ENCODE measurements at places on chromosomes 4 and X.

DNA sequence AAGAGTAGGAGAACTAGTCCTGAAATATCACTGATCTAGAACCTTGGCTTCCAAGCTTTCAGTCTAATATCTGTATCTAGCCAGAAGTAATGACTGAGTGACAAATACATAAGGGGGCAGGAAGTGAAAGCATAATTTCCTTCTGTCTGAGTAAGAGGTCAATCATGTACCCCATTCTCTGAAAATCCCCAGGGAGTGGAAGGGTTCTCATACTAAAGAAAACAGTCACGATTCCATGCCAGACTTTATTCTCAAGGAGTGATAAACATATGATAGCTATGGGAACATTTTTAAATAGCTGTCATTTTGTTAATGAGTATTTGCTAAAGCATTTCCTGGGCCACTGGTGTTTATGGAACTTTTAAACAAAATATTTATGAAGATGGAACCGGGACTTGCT lies 308.5 kb downstream of the ARHGAP24 start:
- DNase-seq = no peak

- no peak for DNase-seq
Measured at GRCh38 chr4:3683077-3683743, 83.0 kb upstream of the ADRA2C start.

GRCh38 chrX:152904151-152905080 lies 6.5 kb downstream of the ZNF185 start:
- DNase-seq = peak; percentile 10

DNA sequence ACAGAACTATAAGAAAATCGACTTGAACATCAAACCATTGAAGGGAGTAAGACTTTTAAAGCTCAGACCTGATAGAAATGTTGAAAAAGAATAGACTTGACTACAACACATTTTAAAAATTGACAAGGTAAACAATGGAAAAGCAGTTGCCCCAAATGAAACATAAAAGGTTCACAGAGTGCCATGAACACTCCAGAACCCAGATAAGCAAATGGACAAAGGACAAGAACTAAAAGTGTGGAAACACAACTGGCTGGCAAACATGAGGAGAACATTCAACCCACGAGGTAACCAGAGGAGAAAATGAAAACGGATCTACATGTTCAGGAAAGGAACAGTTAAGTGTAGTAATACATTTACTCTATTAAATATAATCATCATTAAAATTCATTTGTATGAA lies 26.5 kb downstream of the SCARB2 start:
- DNase-seq = no peak

GRCh38 chrX:116756958-116757357 lies 294.2 kb upstream of the CT83 start:
- DNase-seq = no peak

DNA sequence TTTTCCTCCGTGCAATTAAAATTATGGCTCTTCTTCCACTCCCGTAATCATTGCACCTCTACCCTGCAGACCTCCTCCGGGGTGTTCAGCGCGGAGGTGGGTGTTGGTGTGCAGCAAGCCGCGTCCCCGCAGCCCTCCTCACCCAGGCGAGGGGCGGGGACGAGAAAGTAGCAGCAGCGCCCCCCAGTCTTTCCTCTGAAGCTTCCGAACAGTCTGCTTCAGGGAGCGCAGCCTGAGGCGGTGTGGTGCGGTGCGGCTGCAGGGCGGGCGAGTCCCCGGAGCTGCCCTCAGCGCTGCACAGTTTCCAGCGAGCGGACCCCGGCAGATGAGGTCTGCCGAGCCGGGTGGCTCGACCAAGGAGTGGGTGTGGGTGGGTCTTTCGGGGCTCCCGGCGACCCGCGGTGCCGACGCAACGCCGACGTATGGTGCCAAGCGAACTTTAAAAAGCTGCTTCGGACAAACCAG lies at the start of gene FRAS1:
TSS of gene FRAS1 (plus strand) at position 189 of the 465 bp plus-strand sequence. CDS start 687 bp downstream, outside the sequence.
- DNase-seq = peak; percentile 35

DNA sequence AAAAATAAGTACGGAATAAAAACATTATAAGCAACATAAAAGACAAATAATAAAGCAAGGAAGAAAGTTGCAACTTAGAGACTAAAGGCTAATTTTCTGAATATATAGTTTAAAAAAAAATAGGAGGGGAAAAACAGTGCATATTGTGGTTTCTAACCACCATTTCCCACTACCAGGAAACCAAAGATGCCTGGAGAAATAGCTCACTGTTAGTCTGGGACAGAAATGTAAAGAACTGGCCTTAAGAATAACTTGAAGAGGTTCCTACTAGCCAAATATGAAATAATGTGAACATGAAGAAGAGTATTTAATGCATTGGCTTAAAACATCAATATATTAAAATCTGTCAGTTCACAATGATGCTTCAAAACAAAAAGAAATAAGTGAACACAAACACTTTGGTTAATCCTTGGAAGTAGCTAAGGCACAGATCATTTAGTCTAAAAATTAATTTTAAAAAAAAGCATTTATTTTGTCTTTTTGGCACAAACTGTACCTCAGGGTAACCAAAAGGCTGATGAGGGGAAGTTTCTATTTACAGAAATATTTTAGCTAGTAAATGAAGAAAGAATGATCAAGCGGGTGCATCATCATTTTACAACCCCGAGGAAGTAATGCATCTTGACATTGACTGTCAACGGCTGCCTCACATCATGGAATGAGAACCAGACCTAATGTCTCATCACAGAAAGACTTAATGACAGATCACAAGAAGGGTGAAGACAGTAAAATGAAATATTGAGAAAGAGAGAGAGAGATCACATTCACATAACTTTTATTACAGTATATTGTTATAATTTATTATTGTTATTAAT lies 297.2 kb upstream of the LDB2 start:
- DNase-seq = no peak

DNA sequence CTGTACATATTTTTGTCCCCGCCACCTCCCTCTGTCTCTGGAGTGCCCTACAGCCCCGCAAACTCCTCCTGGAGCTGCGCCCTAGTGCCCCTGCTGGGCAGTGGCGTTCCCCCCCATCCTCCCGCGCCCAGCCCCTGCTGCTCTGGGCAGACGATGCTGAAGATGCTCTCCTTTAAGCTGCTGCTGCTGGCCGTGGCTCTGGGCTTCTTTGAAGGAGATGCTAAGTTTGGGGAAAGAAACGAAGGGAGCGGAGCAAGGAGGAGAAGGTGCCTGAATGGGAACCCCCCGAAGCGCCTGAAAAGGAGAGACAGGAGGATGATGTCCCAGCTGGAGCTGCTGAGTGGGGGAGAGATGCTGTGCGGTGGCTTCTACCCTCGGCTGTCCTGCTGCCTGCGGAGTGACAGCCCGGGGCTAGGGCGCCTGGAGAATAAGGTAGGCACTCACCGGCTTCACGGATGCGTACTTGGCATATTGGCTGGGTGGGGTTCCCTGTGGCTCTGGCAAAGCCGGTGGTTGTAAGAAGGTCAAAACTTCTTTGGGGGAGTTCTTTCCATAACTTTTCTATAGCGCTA lies 653 bp downstream of the HHIP start:
- peak; percentile 27 for DNase-seq
